Stimulated activated CD4-positive, alpha-beta T cell treated with anti-CD3 and anti-CD28 coated beads, Interleukin-1b, Interleukin-23, amount 100 ng/mL, for 1 hour (primary cell): ENCODE measurements at places on chromosomes 5 and 9.

GRCh38 chr5:111197523-111197922, 26.7 kb upstream of the CAMK4 start:
- no peak for DNase-seq

GRCh38 chr9:123107639-123108285, 74.3 kb downstream of the GPR21 start:
- no peak for DNase-seq

DNA sequence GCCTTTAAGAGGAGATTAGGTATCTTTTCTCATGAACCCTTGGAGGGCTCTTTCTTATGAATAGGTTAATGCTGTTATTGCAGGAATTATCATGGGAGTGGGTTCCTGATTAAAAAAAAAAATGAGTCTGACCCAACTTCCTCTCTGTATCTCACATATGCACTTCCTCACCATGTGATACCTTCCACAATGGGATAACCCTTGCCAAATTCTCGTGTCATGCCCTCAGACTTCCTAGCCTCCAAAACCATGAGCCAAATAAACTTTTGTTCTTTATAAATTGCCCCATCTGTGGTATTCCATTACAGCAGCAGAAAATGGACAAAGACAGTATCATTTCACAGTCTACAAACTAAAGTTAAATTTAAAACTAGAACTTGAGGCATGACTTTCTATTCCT, 1.0 kb downstream of the OR1B1 start:
- DNase-seq, result no peak

- no peak for DNase-seq
Observed at GRCh38 chr5:37554405-37554739, 175.3 kb downstream of the WDR70 start.

GRCh38 chr5:175668006-175668405, 10.1 kb downstream of the HRH2 start:
- no peak for DNase-seq

- no peak for DNase-seq
Observed at GRCh38 chr5:174343826-174344225, 298.3 kb downstream of the NSG2 start.

DNA sequence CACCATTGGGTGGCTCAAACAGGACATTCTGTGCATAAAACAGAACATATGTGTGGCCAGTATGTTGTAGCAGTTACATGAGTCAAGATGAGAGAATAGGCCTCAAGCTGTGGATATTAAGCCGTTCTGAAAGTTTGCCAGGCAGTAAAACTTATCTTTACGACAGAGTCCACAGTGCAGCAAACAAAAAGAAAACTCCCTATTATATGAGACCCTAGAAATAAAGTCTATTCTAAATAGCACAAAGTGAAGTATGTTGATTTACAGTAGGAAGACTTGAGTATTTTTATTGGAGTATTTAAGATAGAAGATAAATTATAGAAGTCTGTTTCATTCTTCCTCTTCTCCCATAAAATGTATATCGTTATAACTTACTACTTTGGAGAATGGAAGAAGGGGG, 271.5 kb downstream of the ADGRV1 start:
- no peak for DNase-seq

DNA sequence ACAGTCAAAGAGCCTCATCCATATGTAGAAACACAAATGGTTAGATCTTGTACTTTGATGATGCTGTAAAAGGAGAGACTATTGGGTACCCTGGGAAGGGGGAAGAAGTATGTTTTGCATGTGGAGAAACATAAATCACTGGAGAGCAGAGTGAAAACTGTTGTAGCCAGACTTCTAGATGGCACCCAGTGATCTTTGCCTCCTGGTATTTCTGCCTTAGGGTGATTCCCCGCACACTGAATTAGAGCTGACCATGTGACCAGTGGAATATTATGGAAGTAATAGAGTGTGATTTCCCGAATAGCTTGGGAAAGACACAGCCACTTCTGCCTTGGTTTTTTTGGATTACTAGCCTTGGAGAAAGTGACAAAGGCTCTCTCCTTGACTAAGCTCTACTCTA, 174.3 kb downstream of the LPAR1 start:
- DNase-seq, result no peak

GRCh38 chr9:72872718-72873117, 80.1 kb downstream of the ALDH1A1 start:
- no peak for DNase-seq

DNA sequence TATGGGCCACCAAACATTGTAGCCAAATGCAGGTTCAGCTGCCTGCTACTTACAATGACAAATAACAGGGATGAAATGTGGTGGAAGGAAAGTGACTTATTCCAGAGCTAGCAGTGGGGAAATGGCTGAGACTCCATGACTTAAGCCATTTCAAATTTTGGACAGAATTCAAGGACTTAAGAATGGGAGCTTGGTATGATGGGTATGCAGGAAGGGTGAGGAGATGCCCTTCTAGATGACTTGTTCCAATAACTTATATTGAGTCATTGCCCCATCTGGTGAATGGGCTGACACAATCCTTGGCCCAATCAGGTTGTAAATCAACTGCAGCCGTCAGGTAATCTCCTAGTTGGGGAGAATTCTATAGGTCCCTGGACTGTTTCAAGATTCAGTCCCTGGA, 230.7 kb upstream of the SGCD start:
- no peak for DNase-seq

GRCh38 chr5:108924457-108924961, 176.8 kb downstream of the FER start:
- no peak for DNase-seq

- DNase-seq, result no peak
Observed at GRCh38 chr9:133952598-133953550, 39.2 kb downstream of the VAV2 start.

- no peak for DNase-seq
Observed at GRCh38 chr5:102798104-102798785, 43.1 kb downstream of the PAM start.

DNA sequence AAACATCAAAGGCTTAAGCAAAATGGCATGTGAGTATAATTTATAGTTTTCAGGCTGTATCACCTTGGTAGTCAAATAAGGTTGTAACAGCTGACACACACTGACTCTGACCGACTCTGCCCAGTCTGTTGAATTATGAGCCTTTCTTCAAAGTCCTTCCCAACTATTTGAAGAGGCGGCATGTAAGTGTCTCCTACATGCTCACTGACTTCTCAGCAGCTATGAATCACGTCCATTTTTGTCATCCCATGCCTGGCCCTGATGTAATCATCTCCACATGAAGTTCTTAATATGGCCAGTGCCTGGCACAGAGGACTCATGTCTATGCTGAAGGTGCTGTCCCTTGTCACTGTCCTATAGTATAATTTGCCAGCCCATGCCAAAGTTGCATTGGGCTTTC, 5.1 kb upstream of the PTBP3 start:
- no peak for DNase-seq

- no peak for DNase-seq
Observed at GRCh38 chr5:34715711-34716110, 59.6 kb downstream of the RAI14 start.

DNA sequence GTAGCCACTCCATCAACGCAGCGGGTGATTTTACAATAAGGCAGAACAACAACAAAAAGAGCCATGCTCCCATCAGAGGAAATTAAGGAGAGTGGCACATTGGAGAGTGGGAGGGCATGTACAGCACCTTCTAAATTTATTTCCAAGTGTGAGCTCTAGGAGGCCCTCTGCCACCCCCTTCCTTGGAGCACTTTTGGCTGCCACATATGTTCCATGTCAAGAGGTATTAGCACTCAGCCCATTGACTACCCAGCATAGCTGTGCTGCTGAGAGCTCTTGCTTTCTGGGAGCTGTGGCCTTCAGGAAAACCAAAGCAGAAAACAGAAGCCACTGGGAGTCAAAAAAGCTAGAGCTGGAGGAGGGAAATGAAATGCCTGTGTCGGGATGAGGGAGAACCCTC, 200.2 kb upstream of the PANK3 start:
- DNase-seq, result no peak
